ENCODE measurements at places on chromosomes 12 and 14.

DNA sequence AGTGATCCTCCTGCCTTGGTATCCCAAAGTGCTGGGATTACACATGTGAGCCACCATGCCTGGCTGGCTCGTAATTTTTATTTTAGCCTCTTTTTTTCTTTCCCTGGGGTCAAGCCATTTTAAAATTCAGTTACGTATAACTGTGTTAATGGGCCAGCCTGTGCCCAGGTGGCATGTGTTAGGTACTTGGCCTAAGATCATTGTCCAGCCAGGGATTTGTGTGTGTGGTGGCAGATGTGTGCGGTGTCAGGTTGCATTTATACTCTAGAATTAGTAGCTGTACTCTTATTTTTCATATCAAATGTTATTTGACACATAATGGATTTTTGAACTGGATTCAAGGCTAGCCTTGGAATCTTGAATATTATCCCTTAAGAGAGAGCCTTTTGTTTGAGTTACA, 69.3 kb downstream of the FBXO34 start:
- DNase-seq = no peak

GRCh38 chr14:68527329-68527851, 265.5 kb downstream of the ZFP36L1 start:
- DNase-seq = no peak

DNA sequence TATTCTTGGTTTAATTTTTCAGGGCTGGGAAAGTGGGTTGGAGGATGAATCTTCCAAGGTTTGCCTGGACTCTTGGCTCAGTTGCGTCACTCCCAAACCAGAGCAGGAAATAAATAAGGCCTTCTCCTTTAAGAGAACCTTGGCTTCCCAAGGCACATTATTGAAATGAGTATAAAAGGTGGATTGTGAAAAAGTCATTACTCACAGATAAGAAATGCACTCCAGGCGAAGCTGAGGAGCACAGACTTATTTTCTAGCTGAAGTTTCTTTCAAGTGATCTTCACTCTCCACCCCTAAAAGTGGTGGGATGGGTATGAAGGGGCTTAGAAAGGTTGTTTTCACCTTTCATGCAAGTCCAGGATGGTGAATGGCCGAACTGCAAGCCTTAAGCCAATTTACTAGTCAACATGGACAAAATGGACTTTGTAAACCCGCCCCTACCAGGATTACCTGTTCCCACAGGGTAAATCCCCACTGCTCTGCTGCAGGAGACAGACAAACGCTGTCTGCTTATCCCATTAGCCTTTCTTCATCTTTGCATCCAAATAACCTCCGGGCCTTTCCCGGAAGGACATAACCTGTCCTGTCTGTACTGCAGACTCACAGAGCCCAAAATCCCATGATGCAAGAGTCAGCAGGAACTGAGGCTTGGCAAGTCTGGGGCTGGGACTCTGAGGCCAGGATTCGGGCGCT, 207.6 kb downstream of the BCL11B start:
- DNase-seq = no peak

- no peak for DNase-seq
Observed at GRCh38 chr12:120625557-120626419, 14.6 kb upstream of the CABP1 start.

- no peak for DNase-seq
Observed at GRCh38 chr12:108966378-108967151, 54.3 kb downstream of the SVOP start.

DNA sequence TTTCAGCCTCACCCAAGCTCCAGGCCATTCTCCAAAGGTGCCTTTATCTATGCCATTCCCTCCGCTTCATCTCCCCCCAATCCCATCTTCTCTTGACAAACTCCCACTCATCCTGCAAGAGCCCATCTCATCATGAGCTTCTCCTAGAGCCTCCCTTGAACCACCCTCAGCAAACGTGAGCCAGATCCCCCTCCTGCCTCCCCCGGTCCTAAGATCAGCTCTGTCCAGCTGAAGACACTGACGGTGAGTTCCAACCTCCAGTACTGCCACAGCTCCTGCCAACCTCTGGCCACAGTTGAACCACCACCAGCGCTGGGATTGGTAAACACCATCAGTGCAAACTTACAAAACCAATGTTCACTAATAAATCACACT, 124.6 kb downstream of the BCL11B start:
- DNase-seq = no peak
